HuH-7 (cell line): ENCODE measurements at places on chromosomes 13 and 19.

DNA sequence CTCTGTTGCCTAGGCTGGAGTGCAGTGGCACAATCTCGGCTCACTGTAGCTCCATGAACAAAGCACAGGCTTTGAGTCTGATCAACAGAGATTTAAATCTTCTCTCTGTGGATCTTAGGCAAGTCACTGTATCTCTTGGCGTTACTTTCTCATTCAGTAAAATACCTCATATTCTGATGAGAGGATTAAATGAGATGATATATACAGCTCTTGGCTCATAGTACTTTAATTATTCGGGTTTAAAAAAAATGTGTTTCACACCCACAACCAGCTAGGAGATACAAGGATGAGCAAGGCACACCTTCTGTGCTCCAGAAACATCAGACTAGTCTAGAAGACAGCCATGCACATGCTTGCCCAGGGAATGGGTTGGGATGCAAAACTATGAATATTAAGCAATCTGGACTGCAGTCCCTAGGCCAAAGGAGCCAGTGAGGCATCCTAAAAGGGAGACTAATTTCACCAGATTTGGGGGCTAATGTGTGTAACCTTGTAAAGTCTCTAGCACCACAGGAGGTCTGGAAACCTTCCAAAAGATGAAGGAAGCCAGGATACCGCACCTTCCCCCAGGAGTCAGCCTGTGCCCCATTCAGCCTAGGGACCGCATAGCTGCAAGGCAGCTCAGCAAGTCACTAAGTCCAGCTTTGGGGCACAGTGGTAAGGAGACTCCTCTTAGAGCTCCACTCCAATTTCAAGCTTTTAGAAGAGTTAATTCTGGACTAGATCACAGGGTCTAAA lies 2.5 kb downstream of the VPS36 start:
- no peak for DNase-seq

- DNase-seq: no peak
Measured at GRCh38 chr13:40440990-40441820, 225.2 kb downstream of the FOXO1 start.

- no peak for DNase-seq
Measured at GRCh38 chr19:36001605-36002004, 6.6 kb downstream of the SDHAF1 start.

GRCh38 chr19:18414504-18415177 lies 4.6 kb upstream of the SSBP4 start:
- no peak for DNase-seq

- DNase-seq: no peak
Measured at GRCh38 chr19:11256189-11256588, 6.1 kb downstream of the DOCK6 start.

DNA sequence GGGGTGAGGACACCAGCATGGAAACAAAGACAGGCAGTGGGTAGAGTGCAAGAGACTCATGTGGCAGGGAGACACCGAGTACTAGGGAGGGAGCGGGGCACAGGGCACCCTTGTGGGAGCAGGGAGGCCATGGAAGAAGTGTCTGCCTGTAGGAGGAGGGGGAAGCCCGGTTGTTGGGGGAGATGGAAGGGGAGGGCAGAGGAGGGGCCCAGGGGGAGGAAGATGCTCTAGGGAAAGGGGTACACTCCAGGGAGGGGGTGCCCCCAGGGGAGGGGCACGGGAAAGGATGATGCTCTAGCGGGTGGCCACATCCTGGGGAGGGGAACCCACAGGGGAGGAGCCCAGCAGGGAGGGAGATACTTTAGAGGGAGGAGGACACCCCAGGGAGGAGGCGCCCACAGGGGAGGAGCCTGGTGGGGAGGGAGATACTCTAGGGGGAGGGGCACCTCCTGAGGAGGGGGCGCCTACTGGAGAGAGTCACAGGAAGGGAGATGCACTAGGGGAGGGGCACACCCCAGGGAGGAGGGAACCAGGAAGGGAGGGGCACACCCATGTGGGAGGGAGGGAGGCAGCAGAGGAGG lies 24.9 kb downstream of the CPAMD8 start:
- no peak for DNase-seq

- no peak for DNase-seq
Measured at GRCh38 chr19:43723588-43723987, 7.7 kb downstream of the IRGC start.

GRCh38 chr19:1942934-1943555 lies 2.1 kb downstream of the CSNK1G2 start:
- DNase-seq: no peak

GRCh38 chr19:51781999-51782398 lies 13.0 kb upstream of the FPR3 start:
- DNase-seq: no peak

GRCh38 chr13:63414247-63414646 lies 1998.6 kb upstream of the PCDH20 start:
- no peak for DNase-seq

DNA sequence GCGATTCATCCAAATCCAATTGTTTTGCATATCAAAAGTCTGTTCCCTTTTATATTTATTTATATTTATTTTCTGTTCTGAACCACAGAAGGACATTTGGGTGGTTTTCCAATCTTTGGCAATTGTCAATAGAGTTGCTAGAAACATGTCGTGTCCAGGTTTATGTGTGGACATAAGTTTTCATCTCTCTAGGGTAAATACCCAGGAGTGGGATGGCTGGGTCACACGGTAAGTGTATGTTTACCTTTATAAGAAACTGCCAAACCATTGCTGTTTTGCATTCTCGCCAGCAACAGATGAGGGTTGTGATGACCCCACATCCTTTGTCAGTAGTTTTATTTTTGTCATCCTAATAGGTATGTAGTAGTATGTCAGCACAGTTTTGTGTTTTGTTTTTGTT lies 12.5 kb downstream of the AP1M1 start:
- no peak for DNase-seq

- no peak for DNase-seq
Measured at GRCh38 chr19:33159893-33160292, 28.0 kb downstream of the WDR88 start.

DNA sequence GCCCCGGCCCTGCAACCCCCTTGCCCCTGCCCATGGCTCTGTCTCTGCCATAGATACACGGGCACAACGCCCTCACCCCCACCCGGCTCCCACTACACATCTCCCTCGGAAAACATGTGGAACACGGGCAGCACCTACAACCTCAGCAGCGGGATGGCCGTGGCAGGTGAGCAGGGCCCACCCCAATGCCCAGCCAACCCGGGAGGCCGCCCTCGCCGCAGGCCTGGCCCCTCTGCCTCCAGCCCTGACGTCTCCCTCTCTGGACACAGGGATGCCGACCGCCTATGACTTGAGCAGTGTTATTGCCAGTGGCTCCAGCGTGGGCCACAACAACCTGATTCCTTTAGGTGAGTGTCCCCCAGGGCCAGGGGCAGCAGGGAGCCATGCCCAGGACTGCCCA lies 7.7 kb downstream of the YIPF2 start:
- DNase-seq: no peak

GRCh38 chr13:20840568-20840967 lies 62.0 kb downstream of the XPO4 start:
- DNase-seq: no peak

DNA sequence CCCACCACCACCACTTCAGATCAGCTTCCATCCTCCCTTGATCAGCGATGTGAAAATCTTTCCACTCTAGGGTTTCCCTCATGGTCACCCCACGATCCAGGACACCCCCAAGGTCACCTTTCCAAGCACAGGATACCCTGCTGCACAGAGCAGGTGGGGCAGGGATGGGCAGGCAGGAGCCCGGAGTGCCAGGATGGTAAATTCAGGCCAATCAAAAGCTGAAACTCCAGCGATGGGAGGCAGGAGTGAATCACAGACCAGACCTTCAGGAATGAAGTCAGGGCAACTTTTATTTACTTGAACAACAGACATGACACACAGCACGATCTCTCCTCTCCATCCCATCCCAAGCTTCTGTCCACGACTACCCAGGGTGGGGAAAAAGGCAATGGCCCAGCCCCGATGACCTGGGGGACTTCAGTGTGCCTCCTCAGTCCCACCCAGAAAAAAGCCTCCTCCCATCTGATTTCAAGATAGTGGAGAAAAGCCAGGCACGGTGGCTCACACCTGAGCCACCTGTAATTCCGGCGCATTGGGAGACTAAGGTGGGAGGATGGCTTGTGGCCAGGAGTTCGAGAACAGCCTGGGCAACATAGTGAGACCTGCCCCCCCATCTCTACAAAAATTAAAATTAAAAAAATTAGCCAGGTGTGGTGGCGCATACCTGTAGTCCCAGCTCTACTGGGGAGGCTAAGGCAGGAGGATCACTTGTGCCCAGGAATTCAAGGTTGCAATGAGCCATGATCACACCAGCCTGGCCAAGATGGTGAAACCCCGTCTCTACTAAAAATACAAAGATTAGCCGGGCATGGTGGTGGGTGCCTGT lies 39.2 kb downstream of the ZSWIM4 start:
- DNase-seq: no peak

DNA sequence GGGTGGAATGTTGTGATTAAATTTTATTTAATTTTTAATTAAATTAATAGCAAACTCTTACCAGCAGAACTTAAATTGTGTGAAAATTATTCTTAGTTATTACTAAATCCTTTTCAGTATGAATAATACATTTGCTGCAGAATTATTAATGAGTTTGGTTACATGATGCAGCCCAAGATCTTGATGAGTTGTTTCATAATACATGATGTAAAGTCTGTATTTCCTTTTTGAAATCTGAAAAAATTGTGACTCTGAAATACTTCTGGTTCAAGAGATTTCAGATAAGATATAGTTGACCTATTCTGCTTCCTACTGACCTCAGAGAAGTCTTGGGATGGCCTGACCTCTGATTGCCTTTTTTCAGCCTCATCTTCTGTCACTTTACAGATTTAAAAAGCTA lies 11.1 kb downstream of the SAE1 start:
- DNase-seq: no peak
